ENCODE measurements at places on chromosomes 11 and 22.

GRCh38 chr11:93653571-93653970 lies 7.9 kb upstream of the CEP295 start:
- DNase-seq, result no peak

DNA sequence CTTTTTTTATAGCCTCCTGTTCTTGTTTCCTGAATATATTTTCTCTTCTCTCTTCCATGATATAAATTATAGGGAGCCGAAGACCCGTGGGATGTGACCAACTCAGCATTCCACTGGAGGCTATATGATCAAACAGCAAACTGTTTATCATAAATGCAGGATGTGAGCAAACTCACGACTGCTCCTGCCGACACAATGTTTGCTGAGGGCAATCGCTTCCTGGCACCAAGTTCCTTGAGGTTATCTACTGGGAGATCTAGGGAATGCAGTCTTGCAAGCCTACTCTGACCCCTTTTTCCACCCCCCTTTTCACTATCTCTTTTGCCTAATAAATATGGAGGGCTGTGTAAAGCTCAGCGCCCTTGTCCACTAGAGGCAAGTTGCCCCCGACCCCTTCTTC lies 13.5 kb upstream of the PLAAT4 start:
- no peak for DNase-seq

DNA sequence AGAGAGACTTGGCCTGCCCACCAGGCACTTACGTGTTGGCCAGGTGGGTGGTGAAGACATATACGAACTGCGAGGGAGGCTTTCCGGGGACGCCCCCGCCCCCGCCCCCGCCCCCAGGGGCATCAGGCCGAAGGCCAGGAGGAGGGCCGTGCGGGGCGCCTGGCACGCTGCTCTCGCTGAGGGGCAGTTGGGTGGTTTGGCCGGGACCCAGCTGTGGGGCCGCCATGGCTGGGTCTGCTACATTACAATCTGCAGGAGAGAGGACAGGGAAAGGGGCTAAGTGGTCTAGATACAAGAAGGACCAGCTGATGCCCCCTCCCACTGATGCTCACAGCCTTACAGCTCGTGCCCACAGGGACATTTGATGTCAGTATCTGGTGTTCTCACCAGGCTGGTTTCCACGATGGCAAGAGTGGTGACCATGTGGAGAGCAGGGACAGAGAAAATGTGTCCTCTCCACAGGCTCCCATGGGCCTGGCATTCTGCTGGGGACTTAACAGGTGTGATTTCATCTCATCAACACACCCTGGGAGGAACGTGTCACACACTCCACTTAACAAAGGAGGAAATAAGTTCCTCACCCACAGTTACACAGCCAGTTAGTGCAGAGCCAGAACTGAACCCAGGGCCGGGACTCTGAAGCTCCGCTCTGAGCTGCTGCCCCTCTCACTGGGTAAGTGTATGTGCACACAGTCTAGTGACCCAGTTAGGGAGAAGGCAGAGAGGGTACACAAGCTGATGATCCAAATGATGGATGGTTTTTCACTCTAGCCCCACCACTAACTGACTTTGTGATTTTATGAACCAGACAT lies 19.7 kb downstream of the CXCR5 start:
- no peak for DNase-seq

DNA sequence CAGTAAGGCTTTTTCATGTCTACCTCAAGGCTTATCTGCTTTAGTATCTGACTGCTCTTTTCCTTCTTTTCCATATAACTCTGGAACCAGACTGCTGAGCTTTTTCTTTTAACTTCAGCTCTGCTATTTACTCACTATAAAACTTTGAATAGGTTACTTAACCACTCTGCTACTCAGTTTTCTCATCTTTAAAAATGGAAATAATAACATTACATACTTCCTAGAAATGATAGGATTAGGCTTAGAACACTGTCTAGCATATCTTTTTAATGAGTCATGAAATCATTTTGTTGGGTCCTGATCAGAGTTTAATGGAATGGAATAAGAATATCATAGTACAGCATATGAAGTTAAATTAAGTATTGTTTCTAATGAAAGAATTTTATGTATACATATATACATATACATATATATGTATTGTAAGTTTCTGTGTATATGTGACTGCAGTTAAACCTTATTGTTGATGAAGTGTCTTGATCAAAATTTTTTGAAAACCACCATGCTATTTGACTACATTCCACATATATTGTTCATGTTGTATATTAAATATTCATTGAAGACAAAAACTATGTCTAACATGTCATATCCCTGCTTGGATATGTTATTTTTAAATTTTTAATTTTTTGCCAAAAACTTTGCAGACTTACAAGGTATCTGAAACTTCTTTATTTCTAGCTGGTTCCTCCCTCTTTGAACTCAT lies 120.2 kb downstream of the METTL15 start:
- DNase-seq, result no peak

- DNase-seq, result peak; percentile 27
Measured at GRCh38 chr22:33054001-33054675, 4.0 kb downstream of the SYN3 start.

DNA sequence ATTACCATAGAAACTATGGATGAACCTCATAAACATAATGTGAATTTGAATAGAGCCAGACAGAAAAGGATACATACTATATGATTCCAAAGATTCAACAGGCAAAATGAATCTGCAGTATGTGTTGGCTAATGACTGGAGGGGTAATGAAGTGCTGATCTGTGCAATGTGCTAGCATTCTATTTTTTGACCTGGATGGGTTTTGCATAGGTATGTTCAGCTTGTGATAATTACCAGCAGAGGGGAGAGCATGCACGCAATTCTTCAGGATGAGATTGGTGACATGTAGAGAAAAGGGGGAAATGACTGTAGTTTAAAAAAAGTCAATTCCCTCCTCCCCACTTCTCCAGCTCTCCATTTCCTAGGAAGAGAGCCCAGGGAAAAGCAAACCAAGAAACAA lies 618 bp upstream of the CCDC81 start:
- DNase-seq, result no peak

DNA sequence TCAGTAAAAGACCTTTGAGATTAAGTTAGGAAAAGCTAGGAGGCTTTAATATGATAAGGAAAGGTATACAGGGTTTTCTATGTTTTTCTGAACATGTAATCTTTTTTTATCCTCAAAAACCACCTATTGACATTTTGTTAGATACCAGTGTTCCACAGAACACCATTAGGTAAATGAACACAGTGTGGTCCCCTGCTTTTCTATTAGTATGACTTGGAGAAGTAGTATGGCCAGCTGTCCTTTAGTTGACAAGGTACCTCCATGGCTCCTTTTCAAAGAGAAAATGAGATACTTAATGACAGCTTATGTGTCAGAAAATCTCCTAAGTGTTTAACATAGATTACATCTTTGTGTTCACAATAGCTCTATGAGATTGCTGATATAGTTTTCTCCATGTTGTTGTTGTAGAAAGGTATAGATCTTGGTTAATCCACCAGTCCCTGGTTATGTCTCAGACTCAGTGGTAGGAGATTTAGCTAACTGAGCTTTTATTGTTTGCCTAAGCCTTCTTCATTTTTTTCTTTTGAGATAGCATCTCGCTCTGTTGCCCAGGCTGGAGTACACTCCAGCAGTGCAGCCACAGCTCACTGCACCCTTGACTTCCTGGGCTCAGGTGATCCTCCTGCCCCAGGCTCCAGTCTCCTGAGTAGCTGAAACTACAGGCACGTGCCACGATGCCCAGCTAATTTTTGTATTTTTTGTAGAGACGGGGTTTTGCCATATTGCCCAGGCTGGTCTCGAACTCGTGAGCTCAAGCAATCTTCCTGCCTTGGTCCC lies 46.0 kb downstream of the STIM1 start:
- DNase-seq, result no peak

DNA sequence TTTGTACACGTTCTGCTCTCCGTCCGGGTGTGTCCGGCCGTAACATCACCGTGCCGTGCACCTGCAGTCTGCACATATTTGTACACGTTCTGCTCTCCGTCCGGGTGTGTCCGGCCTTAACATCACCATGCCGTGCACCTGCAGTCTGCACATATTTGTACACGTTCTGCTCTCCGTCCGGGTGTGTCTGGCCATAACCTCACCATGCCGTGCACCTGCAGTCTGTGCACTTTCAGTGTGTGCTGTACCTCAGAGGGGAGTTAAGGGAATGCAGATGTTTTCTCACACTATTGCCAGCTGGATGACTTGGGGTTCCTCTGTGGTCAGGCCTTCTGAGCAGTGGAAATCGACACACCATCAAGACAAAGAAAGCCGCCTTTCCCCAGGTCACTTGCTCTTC lies 4.2 kb downstream of the TTLL8 start:
- no peak for DNase-seq

DNA sequence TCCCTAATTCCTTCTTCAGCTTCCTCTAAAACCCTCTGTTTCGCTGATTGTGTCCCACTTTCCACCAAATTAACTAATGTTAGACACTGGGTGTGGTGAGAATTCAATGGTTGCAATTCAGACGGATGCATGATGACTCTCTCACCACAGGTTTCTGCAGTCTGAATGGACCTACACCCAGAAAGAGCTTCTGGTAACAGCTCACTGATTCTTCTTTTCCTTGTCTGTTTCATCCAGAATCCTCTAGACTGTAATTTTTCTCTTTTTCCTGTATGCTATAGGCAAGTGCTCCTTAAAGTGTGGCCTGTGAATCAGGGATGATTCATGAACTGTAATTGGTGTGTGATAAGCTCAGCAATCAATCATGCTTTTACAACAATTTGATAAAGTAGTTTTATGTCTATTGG lies 18.1 kb downstream of the MMP10 start:
- peak; percentile 6 for DNase-seq

DNA sequence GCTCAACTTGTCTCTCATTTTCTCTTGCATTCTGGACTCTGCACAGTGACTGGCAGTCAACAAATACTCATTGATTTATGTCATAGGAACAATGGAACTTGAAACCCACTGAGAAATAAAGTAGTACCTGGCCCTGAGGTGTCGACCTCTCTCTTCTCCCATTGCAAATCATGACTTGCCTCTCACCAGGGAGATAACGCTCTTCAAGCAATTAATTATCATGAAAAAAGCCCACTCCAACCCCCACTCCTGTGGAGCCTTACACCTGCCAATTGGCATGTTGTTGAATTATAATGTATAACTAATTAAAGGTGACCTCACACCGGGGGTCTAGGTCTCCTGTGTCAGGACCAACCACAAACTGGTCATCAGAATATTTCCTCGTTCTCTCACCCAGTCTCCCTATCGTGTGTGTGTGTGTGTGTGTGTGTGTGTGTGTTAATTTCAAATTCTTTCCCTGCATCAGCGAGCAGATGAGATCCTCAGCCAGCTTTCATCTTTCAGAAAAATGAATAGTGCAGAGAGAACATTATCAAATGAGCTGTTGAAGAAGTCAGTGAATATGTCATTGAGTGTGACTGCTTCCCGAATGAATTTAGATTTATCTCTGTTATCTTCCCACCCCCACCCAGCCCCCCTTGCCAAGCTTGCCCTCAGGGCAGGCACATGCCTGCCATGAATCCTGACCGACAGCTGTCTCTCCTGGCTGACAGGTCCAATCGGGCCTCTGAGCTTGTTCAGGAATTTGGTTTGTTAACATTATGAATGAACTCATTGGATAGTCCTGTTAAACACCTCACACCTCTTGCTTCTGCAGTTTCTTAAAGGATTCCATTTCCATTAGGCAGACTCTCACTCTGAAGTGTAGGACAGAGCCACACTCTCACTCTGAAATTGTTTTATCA lies 357.4 kb downstream of the INSC start:
- DNase-seq, result no peak

DNA sequence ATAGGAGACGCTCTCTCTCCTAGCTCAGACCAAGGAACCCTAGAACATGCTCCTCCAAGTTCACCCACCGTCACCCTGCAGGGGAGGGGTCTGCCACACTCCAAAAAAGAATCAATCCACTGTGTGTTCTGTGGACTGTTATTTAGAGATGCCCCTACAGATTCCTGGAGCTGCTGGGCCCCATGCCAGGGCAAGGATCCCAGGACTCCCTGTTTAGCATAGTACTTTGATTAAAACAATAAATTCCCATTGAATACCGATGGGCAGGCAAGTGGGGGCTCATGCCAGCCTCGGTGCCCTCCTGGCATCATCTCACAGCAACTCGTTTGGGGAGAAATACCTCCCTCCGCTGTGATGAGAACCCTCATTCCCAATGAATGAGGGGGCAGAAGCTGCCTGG lies 247.5 kb downstream of the ST3GAL4 start:
- DNase-seq, result no peak

- DNase-seq, result no peak
Measured at GRCh38 chr11:114137838-114138237, 78.3 kb downstream of the ZBTB16 start.

GRCh38 chr11:107722662-107723061 lies 10.8 kb upstream of the SLN start:
- no peak for DNase-seq

- no peak for DNase-seq
Measured at GRCh38 chr22:33232071-33232470, 173.9 kb upstream of the SYN3 start.

DNA sequence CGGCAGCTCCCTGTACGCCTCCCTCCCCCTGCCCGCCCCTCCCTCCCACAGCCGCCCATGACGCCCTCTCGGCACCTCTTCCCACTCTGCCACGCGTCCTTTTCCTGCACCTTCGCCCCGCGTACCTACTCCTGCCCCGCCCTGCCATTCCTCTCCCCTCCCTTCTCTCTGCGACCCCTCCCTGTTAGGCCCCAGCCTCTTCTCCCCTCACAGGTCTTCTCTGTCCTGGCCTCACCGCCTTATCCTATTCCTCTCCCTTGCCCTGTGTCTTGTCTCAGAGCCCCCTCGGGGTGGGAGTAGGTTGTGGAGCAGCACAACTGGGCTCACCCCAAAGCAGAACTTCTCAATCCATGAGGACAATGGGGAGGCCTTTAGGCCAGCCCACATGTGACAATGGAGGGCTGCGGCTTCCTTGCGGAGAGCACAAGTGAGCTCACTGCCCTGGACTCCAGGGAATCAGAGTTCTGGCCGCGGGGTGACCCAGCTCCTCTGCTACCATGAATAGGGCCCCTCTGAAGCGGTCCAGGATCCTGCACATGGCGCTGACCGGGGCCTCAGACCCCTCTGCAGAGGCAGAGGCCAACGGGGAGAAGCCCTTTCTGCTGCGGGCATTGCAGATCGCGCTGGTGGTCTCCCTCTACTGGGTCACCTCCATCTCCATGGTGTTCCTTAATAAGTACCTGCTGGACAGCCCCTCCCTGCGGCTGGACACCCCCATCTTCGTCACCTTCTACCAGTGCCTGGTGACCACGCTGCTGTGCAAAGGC lies 539 bp downstream of the SLC35C1 start:
- DNase-seq, result peak; percentile 19

GRCh38 chr11:133573081-133573480 lies 40.8 kb upstream of the OPCML start:
- DNase-seq, result no peak

GRCh38 chr11:113376156-113376555 lies 11.4 kb upstream of the ANKK1 start:
- peak; percentile 53 for DNase-seq

- DNase-seq, result no peak
Measured at GRCh38 chr11:86570451-86570850, 102.0 kb downstream of the ME3 start.

DNA sequence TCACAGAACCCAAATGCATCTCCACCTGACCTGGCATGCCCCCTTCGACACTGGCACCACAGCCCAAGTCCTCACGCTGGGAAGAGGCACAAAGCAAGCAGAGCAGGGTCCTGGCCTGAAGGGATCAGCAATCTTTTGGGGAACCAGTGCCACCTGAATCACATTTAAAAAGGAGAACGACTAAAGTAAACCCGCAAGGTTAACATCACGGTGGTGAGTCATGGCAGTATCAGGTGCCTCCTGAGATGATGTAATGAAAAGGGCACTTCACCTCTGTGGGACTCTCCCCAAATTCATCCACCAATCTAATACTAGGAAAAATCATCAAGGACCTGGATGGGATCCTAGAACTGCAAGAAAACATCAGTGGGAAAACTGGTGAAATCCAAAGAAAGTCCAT lies 44.9 kb downstream of the PACSIN2 start:
- DNase-seq, result no peak

All from MV-4-11 (cell line).